Activated CD4-positive, alpha-beta T cell treated with anti-CD3 and anti-CD28 coated beads, Interleukin-2, amount 10 ng/mL, durations not matched to agents 24 days and 14 days (primary cell): ENCODE measurements at places on chromosomes 13 and 19. TPM values are rescaled to one million over a fixed set of nuclear protein-coding genes. Genes with fewer than 3 reads are reported as not detected.

GRCh38 chr19:2494084-2494446 is 18.1 kb downstream of the GADD45B start:
- peaks cover 34% of the 10 kb centered on the region for H3K4me1 ChIP-seq
- H3K36me3 ChIP-seq: no peaks in the 10 kb centered on the region
- H3K27ac ChIP-seq: no peak overlapping the region
- no peak for DNase-seq

TLE2 gene
- 1.4 and 2.3 TPM in 2 replicates for total RNA-seq

GRCh38 chr19:16497837-16498236 is 1.6 kb downstream of the C19orf44 start:
- DNase-seq: no peak
- H3K4me1 ChIP-seq: peaks cover 14% of the 10 kb centered on the region
- H3K27me3 ChIP-seq: no peaks in the 10 kb centered on the region
- H3K36me3 ChIP-seq: peaks cover 2% of the 10 kb centered on the region
- peak overlapping the region; percentile 96 for H3K4me3 ChIP-seq
- H3K27ac ChIP-seq: no peak overlapping the region

- H3K27ac ChIP-seq: no peak overlapping the region
- H3K36me3 ChIP-seq: peaks cover 4% of the 10 kb centered on the region
- H3K4me3 ChIP-seq: no peak overlapping the region
- no peak for DNase-seq
- peaks cover 16% of the 10 kb centered on the region for H3K4me1 ChIP-seq
- H3K27me3 ChIP-seq: no peaks in the 10 kb centered on the region
Observed at GRCh38 chr19:55304980-55305379, 20.2 kb downstream of the TMEM150B start.

DNA sequence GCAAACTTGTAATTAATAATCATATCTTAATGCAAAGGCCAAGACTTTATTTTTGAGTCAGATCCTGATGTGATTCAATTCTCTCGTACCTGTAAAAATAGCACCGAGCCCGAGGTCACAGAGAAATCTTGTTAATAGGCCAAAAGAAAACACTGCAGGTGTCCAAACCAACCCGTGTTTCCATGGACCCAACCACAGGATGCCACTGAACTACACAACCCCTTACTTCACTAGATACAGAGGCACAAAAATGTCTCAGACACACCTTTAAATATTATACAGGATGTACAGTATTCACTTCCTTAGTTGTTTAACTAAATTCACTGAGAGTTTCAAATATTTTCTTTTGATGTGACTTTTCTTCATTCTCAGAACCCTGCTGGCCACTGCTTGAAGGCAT is 530.9 kb downstream of the MYO16 start:
- no peak overlapping the region for H3K27ac ChIP-seq
- no peaks in the 10 kb centered on the region for H3K36me3 ChIP-seq
- H3K4me3 ChIP-seq: no peak overlapping the region
- H3K4me1 ChIP-seq: peaks cover 4% of the 10 kb centered on the region

DNA sequence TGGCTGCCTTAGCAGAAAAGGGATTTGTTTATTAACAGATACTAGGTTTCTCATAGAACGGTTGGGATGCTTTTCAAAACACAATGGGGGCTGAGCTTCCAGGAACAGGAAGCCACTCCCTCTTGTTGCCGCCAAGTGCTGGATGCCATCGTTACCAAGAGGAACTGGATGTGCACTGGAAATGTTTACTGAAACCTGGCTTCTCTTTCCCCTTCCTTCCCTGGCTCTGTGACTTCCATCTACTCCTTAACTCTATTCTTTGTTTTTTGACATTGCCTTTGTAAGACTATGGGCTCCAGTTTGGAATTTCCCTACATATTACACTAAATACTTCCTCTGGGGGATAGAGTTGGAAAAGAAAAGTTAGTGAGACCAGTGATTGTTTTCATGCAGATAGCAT is 11.7 kb upstream of the KL start:
- no peak for DNase-seq
- H3K36me3 ChIP-seq: peaks cover 2% of the 10 kb centered on the region
- H3K4me1 ChIP-seq: peaks cover 2% of the 10 kb centered on the region

ATXN8OS gene
- total RNA-seq: not detected in 2 replicates

GRCh38 chr13:25674371-25674770 is 302.6 kb downstream of the ATP8A2 start:
- H3K36me3 ChIP-seq: no peaks in the 10 kb centered on the region
- no peak overlapping the region for H3K27ac ChIP-seq
- H3K4me1 ChIP-seq: no peaks in the 10 kb centered on the region
- DNase-seq: no peak
- H3K27me3 ChIP-seq: peaks cover 9% of the 10 kb centered on the region

DNA sequence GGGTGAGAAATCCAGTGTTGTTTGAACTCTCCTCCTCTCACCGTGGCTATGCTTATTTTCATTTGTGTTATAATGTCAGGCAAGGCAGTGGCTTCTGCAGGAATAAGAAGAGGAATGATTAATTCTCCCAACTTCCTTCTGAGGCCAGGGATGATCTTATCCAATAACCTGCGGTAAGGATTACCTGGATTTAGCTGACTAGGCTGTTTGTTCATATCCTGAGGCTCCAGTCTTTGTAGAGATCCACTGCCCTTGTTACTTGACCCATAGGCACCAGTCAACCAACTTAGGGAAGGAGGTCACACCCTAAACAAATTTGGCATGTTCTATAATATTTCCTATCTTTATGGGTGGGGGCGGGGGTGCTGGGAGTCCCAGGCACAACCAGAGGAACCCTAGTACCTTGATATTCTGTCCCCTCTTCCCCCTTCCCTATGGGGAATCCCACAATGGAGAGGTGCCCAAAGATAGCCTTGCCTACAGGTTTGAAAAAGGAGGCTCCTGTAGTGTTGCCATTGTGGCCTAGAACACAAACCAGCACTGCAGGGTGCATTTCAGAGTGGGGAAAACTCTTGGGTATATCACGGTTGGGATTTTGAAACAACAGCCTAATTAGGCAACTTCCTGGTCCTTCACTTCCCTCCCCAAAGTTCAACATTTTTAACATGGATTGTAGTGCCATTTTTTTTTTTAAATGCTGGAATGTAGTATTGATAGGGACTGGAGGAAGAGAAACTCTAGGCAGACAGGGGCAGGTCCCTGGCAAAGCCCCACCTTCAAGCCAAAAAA is 977.5 kb upstream of the SPRY2 start:
- no peaks in the 10 kb centered on the region for H3K36me3 ChIP-seq
- no peak for DNase-seq
- no peaks in the 10 kb centered on the region for H3K4me1 ChIP-seq
- H3K4me3 ChIP-seq: no peak overlapping the region
- no peak overlapping the region for H3K27ac ChIP-seq

DNA sequence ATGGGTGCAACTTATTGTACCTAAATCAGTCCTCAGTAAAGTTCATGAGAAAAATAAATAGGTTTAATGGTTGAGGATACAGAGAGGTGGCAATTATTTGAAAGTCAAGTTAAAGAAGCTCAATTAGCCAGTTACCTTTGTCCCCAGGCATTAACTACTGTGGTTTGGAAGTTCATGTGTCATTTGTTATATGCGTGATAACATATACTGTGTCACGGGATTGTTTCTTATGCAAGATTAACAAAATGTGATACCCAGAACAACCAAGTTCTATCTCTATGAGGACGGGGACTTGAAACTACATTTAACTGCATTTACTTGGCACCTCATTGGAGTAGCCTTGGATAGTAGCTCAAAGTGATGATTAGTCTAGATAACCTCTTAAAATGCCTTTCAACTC is 13.9 kb upstream of the KATNAL1 start:
- H3K36me3 ChIP-seq: peaks cover 11% of the 10 kb centered on the region
- no peak overlapping the region for H3K4me3 ChIP-seq
- H3K27ac ChIP-seq: no peak overlapping the region
- DNase-seq: no peak

ARL11 gene
- total RNA-seq: 0.65 and 0.76 TPM in 2 replicates

DNA sequence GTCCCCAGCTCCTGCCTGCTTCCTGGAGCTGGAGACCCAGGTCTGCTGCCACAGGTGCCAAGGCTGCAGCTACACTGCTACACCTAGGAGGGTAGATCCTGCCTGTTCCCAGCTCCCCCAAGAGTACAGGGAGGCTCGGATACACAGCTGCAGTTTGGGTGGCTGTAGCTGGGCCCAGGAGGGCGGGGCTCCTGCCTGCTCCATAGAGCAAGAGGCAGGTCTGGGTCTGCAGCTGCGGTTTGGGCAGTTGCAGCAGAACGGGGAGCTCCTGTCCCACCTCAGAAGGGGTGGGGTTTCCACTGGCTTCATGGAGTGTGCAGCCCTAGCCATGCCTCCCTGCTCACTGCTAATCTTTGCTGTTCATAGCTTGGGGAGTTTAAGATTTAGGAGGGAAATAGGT is 199.0 kb downstream of the NUFIP1 start:
- H3K36me3 ChIP-seq: no peaks in the 10 kb centered on the region
- no peak overlapping the region for H3K4me3 ChIP-seq
- no peaks in the 10 kb centered on the region for H3K4me1 ChIP-seq

GRCh38 chr13:38417727-38418126 is 68.1 kb downstream of the UFM1 start:
- H3K36me3 ChIP-seq: no peaks in the 10 kb centered on the region
- no peaks in the 10 kb centered on the region for H3K27me3 ChIP-seq
- H3K4me1 ChIP-seq: peaks cover 4% of the 10 kb centered on the region
- H3K27ac ChIP-seq: no peak overlapping the region
- DNase-seq: no peak

DNA sequence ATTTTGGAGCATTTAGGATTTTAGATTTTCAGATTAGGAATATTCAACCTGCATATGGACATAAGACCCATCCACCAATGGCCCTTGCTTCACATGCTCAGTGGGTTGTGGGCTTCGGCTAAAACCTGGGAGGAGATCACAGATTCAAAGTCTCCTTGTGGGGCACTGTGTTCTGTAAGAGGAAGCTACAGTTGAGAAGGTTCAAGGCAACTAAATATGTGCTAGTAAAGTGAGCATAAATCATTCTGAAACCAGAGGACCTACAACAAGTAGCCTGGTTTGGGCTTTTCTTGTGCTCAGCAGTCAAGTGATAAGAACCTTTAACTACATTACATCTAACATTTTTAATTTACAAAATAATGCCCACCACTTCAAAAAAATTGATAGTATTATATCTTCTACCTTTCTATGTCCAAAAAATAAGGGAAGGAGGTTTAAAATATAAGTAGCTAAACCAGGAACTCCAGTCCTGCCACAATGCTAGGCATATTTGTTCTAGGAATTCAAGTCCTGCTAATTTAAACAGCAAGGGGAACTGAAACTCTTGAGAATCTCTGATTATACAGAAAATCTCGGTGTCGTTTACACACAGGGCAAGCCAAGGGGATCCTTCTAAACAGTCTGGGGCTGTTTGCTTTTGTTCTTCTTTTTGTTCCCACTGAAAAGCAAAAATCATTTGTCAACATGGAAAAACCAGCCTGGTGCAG is 36.6 kb downstream of the FOXO1 start:
- no peak for DNase-seq
- peaks cover 56% of the 10 kb centered on the region for H3K4me1 ChIP-seq
- no peak overlapping the region for H3K4me3 ChIP-seq
- peaks cover 34% of the 10 kb centered on the region for H3K36me3 ChIP-seq
- no peaks in the 10 kb centered on the region for H3K27me3 ChIP-seq

DNA sequence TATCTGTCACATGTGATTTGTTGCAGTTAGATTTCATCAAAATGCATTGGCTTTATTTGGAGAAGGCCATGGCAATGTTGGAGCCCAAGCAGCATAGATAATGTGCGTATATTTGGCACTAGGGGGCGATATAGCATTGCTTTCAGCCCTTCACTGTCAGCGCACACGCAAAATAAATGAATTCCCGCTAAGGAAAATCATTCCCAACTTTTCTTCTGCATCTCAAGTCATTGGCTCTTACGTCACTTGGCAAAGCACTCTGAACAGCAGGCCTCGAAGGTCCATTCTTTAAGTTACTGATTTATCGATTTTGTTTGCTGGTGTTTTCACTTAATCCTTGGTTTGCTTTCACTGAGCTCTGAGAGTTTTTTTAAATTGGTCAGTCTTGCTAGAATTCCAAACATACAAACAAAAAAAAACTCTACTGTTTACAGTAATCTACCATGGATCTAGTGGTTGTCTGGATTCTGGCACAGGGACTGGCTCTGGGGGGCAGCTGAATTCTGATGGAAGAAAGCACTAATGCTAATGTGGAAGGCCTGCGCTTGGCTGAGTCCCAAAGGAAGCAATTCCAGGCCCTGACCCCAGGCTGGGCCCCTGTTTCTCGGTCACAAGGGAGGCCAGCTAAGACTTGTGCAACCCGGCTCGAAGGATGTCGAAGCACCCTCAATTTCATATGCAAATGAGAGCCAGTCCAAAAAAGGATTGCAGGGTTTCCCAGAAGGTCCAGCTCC is 97.7 kb upstream of the IPO5 start:
- no peak overlapping the region for H3K27ac ChIP-seq
- no peak overlapping the region for H3K4me3 ChIP-seq
- no peaks in the 10 kb centered on the region for H3K36me3 ChIP-seq
- H3K27me3 ChIP-seq: peaks cover 2% of the 10 kb centered on the region

- no peaks in the 10 kb centered on the region for H3K27me3 ChIP-seq
- no peak overlapping the region for H3K4me3 ChIP-seq
Observed at GRCh38 chr19:31023038-31023437, 326.2 kb downstream of the TSHZ3 start.

DNA sequence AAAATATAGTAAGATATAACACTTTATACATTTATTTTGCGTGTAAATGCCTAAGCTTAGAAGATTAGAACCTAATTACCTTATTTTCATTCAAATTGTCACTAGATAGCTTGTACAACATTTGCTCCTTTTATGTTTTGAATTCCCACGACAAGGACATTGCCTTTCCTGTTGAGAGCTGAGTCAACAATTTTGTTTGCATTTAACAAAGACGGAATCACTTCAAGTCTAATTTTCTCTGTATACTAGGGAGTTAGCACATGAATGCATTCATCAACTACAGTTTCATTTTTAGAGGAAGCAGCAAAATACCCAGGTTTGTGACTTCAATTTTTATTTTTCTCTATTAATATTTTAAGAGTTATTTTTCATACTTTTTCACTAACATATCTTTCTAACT is 48.7 kb upstream of the PCCA start:
- no peak overlapping the region for H3K4me3 ChIP-seq
- H3K27me3 ChIP-seq: peaks cover 9% of the 10 kb centered on the region
- H3K36me3 ChIP-seq: no peaks in the 10 kb centered on the region

GRCh38 chr13:109576331-109576813 is 210.0 kb downstream of the IRS2 start:
- no peak for DNase-seq
- H3K36me3 ChIP-seq: no peaks in the 10 kb centered on the region
- H3K4me1 ChIP-seq: peaks cover under 1% of the 10 kb centered on the region
- H3K27ac ChIP-seq: no peak overlapping the region

GRCh38 chr19:19510432-19510831 is 4.9 kb downstream of the TSSK6 start:
- no peak for DNase-seq
- H3K27ac ChIP-seq: no peak overlapping the region
